ENCODE measurements at places on chromosomes 3 and 15. TPM values are rescaled to one million over a fixed set of nuclear protein-coding genes. Genes with fewer than 3 reads are reported as not detected.

GRCh38 chr3:116388867-116389385 is 56.4 kb downstream of the LSAMP start:
- no peaks in the 10 kb centered on the region for H3K4me1 ChIP-seq
- no peak overlapping the region for H3K4me3 ChIP-seq
- H3K27me3 ChIP-seq = no peaks in the 10 kb centered on the region
- no peak overlapping the region for H3K27ac ChIP-seq

- H3K27ac ChIP-seq = no peak overlapping the region
- H3K4me1 ChIP-seq = no peaks in the 10 kb centered on the region
- H3K27me3 ChIP-seq = no peaks in the 10 kb centered on the region
- H3K36me3 ChIP-seq = no peaks in the 10 kb centered on the region
Measured at GRCh38 chr15:34047893-34048775, 9.1 kb upstream of the AVEN start.

- DNase-seq = no peak
- no peaks in the 10 kb centered on the region for H3K36me3 ChIP-seq
- H3K4me3 ChIP-seq = no peak overlapping the region
- H3K4me1 ChIP-seq = peaks cover 11% of the 10 kb centered on the region
- no peak overlapping the region for H3K27ac ChIP-seq
Measured at GRCh38 chr3:111999484-112000324, 982 bp downstream of the TAGLN3 start.

DNA sequence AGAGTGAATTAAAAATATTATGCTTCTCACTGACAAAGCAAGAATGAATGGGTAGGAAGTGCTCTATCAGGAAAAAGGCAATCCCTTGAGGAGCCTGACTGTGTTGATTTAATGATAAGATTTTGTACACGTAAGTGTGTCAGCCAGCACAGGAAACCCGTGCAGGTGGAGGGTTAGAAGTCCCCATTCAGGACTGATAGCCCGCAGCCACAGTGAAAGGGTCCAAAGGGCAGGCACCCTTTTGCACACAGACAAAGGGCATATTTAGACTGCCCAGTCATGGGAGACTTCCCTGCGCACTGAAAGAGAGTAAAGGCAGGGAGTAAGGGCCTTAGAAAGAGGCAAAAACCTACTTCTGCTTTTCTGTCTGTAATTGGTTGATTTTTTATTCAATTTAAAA is 26.4 kb upstream of the SKIL start:
- H3K27me3 ChIP-seq = no peaks in the 10 kb centered on the region
- peak; percentile 92 for DNase-seq
- no peak overlapping the region for H3K27ac ChIP-seq

DNA sequence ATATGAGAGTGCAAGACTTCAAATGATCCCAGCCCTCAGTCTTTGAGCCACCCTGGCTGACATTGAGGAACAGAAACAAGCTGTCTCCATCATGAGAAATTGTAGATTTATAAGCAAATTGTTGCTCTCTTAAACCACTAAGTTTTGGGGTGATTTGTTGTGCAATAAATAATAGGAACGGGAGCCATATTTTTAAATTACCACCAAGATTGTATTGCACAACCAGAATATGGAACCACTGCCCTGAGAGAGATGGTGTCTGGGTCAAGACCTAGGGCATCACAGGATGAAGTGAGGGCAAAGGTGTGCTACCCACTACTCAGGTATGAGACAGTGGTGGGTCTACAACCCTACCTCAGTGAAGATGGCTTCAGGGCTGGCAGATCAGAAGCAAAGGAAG is 2.3 kb upstream of the CFAP92 start:
- DNase-seq = no peak
- H3K27ac ChIP-seq = no peak overlapping the region
- no peaks in the 10 kb centered on the region for H3K27me3 ChIP-seq
- no peaks in the 10 kb centered on the region for H3K4me1 ChIP-seq
- no peak overlapping the region for H3K4me3 ChIP-seq

DNA sequence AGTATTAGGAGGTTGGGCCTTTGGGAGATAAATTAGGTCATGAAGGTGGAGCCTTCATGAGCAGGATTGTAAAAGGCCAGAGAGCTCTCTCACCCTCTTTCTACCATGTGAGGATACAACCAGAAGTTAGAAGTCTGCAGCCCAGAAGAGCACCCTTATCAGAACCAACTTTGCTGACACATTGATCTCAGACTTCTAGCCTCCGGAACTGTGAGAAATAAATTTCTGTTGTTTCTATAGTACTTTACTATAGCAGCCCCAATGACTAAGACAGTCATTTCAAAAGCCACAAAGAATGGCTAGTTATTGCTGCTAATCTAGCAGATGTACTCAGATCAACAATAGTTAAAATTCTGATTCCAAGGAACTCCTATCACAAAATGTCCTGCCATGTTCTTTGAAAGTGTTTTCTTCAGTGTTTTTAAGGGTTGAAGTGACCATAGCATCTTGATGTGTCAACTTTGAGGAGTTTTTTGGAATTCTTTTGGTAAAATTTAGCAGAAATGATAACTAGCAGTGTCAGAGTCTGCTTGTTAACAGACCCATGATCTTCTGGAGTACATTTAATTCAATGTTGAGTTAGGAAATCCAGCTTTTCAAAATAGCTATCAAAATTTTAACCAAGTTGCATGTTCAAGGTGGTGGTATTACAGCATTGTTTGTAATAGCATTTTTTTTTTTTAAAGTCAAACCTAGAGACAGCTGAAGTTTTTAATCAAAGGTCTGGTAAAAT is 10.3 kb downstream of the DZIP3 start:
- H3K27ac ChIP-seq = no peak overlapping the region
- no peak for DNase-seq
- no peaks in the 10 kb centered on the region for H3K27me3 ChIP-seq
- no peak overlapping the region for H3K4me3 ChIP-seq
- no peaks in the 10 kb centered on the region for H3K4me1 ChIP-seq

DNA sequence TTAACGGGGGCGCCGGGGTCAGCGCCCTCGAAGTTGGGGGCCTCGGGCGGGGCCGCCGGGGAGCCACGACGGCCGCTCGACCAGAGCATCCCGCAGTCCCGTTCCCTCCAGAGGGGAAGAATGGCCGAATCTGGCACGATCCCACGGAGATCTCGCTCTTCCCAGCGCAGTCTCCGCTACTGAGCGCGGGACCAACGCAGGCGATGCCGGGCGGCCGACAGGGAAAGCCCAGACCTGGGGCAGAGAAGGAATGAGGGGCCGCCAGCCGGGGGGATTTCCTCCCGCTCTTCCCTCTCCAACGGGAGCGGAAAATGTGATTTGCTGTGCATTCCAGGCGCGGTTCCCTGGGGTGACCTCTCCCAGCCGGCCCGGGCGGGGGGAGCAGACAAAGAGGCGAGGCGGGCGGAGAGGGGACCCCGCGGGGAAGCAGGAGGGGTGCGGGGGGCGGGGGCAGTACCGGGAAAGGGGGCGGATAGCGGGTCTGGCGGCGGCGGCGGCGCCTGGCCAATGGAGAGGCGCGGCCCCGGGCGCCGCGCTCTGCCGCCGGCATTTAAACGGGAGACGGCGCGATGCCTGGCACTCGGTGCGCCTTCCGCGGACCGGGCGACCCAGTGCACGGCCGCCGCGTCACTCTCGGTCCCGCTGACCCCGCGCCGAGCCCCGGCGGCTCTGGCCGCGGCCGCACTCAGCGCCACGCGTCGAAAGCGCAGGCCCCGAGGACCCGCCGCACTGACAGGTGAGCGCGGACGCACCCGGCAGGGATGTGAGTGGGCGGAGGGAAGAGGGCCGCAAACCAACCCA is at the start of gene GREM1:
Gene GREM1 (plus strand): TSS at position 579 of the 801 bp plus-strand sequence. CDS start 12,687 bp downstream, outside the sequence.
- peak within 1 kb of the TSS; percentile 48 for H3K4me3 ChIP-seq
- H3K36me3 ChIP-seq = no peaks in the 10 kb centered on the region
- DNase-seq = no peak
- H3K27me3 ChIP-seq = no peaks in the 10 kb centered on the region
- no peak within 1 kb of the TSS for H3K27ac ChIP-seq

GRCh38 chr15:88648357-88649214 is 9.8 kb downstream of the ISG20 start:
- no peaks in the 10 kb centered on the region for H3K36me3 ChIP-seq
- peak; percentile 80 for DNase-seq
- no peaks in the 10 kb centered on the region for H3K4me1 ChIP-seq
- H3K4me3 ChIP-seq = no peak overlapping the region
- peak overlapping the region; percentile 72 for H3K27ac ChIP-seq

DNA sequence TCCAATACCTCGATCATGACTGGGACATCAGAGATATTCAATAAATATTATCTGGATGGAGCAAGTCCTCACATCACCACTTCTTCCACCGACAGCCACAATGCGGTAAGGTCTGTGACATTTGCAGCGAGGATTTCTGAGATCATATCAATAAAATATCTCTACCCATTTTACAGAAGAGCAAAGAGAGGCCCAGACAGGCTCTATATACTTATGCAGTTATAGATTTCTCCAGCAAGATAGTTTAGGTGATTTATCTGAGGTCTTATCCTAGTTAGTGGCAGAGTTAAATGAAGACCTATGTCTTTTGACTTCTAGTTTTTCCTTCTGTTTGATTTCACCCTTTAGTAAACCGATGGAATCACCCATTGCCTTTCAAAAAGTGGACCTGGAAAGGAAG is 81.6 kb downstream of the TNIK start:
- no peak overlapping the region for H3K27ac ChIP-seq
- H3K4me1 ChIP-seq = peaks cover 4% of the 10 kb centered on the region

- DNase-seq = no peak
- H3K27ac ChIP-seq = no peak overlapping the region
- H3K36me3 ChIP-seq = no peaks in the 10 kb centered on the region
- no peak overlapping the region for H3K4me3 ChIP-seq
Measured at GRCh38 chr3:151558661-151559060, 97.8 kb upstream of the IGSF10 start.

DNA sequence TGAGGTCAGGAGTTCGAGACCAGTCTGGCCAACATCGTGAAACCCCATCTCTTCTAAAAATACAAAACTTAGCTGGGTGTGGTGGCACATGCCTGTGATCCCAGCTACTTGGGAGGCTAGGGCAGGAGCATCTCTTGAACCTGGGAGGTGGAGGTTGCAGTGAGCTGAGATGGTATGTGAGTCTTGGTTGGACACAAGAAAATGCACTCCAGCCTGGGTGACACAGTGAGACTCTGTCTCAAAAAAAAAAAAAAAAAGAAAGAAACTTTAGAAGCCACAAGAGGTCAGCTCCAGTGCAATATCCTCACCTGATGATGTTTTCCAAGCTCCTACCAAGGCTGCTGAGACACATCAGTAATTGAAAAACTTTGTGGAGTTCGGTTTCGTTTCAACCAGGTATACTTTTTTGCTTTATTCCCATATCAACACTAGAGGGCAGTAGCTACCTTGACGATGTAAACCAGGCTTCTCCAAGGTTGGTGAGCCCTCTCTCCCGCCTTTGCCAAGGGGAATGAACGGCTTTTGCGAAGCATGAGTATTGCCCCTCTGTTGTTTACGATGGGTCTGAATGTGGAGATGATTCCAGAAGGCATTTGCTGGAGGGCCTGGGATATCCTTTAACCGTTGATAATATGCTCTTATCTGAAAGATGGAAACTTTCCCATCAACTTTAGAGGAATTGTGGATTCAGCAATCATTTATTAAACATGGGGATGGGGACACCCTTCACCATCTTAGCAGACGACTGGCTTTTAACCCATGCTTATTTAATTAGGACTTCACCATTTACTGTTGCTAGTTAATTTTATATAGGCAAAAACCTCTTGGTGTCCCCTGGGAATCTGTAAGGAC is 202.8 kb downstream of the SV2B start:
- H3K4me3 ChIP-seq = no peak overlapping the region
- H3K27me3 ChIP-seq = no peaks in the 10 kb centered on the region
- no peaks in the 10 kb centered on the region for H3K4me1 ChIP-seq
- H3K36me3 ChIP-seq = no peaks in the 10 kb centered on the region
- H3K27ac ChIP-seq = no peak overlapping the region

DNA sequence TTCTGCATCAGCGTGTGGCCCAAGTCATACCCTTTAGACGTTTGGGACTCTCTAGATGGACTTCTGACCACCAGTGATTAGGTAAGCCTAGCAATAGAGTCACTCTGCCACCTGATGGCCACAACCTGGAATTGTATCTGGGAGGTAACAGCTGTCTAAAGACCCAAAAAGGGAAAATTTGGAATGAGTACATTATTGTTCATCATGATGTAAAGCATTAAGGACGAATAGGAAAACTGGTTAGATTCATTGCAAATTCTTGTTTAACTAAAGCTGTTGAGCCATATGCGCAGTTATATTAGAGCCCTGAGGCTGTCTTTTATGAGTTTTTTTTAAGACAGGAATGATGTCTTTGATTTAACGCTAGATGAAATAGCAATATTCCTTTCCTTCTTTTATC is 63.6 kb downstream of the FAM81A start:
- DNase-seq = no peak
- no peak overlapping the region for H3K4me3 ChIP-seq
- no peaks in the 10 kb centered on the region for H3K27me3 ChIP-seq
- H3K27ac ChIP-seq = no peak overlapping the region
- no peaks in the 10 kb centered on the region for H3K36me3 ChIP-seq
- no peaks in the 10 kb centered on the region for H3K4me1 ChIP-seq

DNA sequence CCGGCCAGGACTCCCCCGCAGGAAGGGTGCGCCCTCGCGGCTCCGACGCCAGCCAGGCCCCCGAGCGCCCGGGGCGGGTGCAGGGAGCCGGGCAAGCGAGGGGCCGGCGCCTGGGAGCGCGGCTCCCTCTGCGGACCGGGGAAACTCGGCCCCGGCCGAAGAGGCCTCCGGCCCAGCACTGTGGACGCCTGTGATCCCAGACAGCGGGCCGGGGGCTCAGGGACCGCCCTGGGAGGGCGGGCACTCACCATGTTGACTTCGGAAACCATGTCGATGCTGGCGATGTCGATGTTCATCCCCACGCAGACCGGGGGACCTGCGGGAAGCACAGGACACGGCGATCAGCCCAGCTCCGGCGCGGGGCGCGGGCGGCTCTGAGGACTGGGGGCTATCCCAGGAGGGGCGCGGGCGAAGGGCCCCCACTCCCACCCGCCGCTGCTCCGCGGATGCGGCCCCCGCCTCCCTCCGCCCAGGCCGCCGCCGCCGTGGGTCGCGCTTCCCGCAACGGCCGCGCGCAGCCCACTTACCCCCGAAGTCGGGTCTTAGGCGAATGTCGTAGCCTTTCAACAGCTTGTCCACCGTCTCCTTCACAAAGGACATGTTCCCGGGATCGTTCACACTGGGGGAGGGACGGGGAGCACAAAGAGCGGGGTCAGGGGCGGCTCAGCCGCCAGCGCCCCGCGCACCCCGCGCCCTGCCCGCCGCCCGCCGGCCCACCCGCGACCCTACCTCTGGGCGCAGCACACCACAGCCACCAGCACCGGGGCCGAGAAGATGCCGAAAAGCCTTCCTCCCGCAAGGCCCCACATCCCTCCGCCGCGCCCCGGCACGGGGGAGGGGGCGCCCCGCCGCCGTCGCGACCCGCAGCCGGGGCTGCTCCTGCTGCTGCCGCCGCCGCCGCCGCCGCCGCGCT is at the start of gene GABRB3:
Gene GABRB3 (minus strand): TSS at position 913 of the 913 bp plus-strand sequence.
- no peak for DNase-seq
- no peak within 1 kb of the TSS for H3K4me3 ChIP-seq
- no peak within 1 kb of the TSS for H3K27ac ChIP-seq

Gene PLA2G4D
- not detected for total RNA-seq

Gene SERPINI1
- total RNA-seq = 0.68 TPM

Gene C3orf20
- 0.09 TPM for total RNA-seq

Gene POLQ
- 0.24 TPM for total RNA-seq
